ENCODE measurements at places on chromosomes 7 and 10.

DNA sequence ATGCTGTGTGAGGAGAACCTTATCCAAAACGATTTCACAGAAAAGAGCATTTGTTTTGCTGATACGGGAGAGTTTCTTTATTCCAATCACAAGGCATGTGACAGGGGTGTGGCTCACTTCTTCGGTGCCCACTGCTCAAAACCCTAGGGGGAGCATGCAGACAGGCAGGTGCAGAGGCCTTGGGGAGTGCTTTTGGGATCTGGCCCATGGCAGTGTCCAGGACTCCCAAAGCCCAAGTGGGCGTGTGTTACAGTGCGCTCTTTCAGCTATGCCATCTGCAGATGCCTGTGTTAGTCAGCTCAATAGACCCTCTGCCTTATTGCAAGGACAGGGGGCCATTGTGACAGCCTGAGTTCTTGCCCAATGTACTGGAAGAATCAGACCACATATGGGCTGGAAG is 94.8 kb downstream of the CSTF2T start:
- DNase-seq, result no peak

DNA sequence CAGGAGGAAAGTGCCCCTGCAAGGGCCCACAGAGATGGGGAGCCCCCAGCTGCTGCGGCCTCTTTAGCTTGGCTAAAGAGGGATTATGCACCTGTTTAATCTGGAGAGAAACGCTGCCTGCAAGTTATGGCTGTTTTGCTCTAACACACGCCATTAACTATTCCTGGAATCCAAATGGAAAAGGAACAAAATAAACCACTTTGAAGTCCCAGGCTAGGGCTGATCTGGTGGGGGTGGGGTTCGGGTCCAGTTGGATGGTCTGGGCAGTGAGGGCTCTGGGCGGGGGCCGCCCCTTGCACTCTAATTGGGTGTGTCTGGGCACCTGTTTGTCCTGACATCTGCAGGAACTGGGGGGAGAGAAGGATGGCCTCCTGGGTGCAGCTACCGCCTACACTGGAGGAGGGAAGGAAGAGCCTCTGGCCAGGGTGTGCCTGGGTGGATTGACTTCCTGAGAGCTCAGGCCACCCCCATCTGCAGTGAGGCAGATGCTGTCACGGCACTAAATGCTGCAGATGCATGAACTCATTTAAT is 300.6 kb downstream of the ZEB1 start:
- DNase-seq, result no peak

- no peak for DNase-seq
Measured at GRCh38 chr10:523925-524324, 165.5 kb downstream of the DIP2C start.

DNA sequence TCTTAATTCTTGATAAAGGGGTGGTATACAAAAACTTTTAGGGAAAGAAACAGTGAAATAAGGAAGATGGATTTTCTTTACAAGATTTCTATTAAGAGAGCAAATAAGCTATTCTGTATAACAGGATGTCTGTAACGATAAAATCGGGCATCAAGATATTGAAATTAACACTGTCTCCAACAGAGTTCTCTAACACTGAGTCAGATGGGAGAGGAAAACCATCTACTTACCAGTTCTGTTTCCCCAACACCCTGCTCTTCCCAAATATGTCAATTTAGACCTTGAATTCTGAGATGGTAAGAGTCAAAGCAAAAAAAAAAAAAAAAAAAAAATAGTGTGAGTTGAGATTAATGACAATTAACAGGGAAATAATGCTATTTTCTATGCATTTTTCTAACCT is 23.0 kb downstream of the SMURF1 start:
- DNase-seq, result no peak

DNA sequence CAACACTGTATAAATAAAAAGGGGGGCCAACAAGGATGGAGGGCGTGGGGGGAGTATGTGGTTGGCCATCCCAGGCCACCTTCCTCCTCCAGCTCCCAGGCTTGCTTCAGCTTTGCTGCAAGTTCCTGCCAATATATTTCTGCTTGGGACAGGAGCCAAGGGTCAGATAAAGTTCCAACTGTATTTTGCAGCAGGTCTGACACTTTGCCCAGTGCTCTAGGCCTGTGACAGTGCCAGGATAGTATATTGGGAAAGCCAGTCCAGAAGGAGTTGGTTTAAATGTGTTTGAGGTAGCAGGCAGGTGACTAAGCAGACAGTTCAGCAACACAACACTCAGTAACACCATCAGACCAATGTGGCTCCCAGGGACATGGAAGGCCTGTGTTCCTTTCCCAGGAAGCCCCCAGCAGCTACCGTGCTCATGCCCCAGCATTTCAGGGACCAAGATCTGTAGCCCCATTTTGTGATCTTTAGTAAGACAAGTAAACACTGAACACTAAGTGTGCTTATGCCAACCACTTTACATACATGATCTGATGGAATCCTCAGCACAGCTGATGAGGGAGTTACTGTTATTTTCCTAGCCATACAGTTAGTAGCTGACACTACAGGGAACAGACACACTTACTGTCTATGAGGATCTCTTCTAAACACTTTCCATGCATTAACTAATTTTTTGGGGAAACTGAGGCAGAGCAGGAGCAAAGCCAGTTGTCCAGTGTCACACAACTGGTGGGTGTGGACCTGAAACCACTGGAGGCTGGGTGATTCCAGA is 38.9 kb downstream of the DNAJB12 start:
- DNase-seq, result no peak

DNA sequence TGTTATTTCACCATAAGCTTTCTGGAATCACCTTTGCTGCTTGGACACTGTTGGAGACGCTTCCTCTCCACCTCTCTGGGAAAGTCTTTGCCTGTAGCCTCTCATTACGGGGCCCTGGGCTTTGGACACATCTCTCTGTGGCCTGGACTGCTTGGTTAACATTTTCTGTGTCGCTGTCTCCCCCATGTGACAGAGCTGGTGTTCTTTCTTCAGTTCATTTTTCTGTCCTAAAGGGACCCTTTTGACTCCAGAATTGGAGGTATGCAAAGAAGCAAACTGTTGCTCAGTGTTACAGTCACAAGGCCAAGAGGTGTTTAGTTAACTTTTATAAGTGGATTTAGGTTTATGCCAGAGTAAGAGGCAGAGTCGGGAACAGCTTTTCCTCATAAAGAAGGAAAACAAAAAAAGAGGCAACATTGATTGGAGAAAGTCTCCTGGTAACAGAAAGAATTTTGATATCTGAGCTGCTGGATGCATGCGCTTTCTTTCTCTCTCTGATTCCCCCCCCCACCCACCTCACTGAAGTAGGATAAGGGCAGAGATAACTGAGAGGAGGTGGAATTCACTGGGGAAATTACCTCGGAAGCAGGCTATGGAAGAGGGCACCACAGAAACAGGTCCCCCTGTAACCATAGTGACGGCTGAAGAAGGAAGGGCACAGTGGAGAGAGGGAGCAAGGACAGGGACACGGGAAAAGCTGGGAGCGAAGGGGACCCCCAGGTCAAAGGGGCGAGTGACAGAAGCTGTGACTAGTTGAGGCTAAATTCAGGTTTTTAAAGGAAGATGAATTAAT is 57.8 kb downstream of the LGI1 start:
- peak; percentile 25 for DNase-seq

DNA sequence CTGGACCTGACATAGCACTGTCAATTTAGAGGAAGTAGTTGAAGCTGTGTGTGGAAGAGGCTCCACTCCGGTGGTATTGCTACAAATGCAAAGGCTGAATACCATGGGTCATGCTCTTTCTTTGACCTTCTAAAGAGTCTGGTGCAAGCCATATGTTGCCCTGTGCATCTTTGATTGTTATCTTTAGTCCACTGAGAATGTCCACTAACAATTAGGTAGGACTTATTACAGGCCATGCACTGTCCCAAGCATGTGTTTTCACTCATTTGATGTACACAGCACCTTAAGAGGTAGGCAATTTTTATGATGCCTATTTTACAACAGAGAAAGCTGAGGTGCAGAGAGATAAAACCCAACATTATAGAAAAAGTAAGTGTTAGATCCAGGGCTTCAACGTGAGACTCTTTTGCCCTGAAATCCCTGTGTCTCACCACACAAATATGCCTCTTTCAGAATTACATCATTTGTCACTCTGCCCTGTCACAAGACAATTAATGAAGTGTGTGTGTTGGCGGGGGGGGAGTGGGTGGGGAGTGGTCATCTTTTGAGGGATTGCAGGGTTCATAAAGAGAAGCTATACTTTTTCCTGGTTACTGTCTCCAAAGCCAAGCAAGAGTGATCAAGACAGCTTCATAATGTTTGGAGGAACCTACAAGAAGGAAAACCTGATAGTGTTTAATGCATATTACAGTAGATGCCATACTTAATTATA is 637.6 kb upstream of the IGFBP3 start:
- DNase-seq, result no peak

DNA sequence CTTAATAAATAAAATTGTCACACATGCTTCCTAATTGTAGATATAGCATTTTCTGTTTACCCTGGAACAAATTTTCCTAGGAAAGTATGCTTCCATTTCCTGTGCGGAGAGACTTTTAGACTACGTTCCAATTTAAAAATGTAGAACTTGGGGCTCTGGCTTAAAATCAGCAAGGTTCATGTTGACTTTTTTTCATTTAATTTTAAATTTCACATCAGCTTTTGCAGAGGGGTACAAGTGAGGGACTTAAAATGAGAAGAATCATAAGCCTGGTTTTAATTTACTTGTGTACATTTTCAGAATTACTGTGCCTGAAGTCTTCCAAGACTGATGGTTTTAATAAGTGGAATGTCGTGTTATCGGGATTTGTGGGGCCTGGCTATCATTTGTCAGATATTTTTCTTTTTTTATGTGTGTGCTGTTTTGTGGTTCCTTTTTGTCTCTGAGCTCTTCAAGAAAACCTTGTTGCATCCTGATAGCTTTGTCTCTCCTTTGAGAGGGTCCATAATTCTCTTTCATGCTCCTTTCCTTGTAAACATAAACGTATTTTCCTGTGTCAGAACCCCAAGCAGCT is 8.8 kb upstream of the ATRNL1 start:
- no peak for DNase-seq

DNA sequence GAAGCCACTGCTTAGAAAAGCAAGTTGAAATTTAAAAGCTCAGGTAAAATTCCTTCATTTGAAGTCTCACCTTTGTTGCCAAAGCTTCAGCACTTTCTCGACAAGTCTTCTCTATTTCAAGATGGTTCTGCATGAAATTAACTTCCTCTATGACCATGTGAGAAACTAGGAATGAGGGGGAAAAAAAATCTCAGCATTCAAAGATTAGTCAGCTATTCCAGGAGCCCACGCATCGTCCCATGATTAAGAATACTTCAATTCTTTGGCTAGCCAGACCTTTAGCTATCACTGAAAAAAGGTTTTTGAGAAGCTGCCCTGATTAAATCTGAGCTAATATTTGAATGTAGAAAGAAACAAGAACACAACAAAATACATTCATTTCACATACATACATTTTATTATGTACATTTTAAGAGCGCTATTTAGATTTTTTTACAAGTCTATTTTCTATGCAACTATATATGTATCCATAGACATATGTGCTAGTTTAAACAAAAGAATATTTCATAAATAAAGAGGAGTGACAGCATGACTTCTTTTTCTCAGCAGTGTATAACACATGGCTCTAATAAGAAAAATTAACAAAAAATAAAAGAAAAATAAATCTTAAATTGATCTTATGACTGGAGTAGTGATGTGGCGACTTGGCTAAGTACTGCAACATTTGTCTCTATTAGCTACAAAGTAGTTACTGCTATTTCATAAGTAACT is 44.8 kb downstream of the SHTN1 start:
- DNase-seq, result no peak

DNA sequence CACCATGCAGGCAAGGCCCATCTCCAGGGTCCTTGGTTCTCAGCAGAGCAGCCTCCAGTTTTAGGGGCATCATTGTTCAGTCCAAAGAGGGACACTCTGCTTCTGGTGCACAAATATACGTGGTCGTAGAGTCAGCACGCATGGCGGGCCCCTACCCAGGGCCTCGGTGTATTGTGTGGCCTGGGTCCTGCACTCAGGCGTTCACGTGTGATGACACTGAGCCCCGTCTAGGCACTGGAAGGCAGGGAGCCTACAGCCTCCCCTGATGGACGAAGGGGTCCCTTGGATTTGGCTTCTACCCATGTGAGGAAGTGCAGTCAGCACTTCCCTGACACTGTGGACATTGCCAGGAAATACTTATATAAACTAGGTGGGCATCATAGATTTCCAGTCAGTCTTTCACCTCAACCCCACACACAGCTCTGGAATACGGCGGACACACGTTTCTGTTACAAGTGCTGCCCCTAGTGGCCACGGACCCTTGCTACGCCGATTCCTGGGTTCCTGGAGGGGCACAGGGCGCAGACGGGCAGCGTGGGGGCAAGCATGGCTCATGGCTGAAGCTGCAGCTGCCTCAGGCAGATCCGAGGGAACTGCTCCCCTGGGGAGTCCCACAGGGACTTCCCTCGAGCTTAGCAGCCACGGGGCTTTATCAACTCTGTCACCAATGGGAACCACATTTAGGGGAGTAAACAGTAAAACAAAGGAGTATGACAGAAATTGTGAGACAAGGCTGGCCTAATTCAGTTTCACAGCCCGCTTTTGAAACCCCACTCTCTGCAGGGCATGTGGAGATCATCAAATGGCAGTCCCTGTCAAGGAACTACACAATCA is 25.4 kb downstream of the AIFM2 start:
- peak; percentile 61 for DNase-seq

DNA sequence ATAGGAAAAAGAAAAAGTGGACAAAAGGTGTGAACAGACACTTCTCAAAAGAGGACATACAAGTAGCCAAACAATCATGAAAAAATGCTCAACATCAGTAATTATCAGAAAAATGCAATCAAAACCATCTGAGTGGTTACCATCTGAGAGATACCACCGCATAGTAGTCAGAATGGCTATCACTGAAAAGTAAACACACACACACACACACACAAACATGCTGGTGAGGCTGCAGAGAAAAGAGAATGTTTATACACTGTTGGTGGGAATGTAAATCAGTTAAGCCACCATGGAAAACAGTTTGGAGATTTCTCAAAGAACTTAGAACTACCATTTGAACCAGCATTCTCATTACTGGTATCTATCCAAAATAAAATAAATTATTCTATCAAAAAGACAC is 145.7 kb downstream of the CYP26A1 start:
- DNase-seq, result no peak

- DNase-seq, result peak; percentile 75
Measured at GRCh38 chr7:157003756-157004520, 6.5 kb downstream of the MNX1 start.

DNA sequence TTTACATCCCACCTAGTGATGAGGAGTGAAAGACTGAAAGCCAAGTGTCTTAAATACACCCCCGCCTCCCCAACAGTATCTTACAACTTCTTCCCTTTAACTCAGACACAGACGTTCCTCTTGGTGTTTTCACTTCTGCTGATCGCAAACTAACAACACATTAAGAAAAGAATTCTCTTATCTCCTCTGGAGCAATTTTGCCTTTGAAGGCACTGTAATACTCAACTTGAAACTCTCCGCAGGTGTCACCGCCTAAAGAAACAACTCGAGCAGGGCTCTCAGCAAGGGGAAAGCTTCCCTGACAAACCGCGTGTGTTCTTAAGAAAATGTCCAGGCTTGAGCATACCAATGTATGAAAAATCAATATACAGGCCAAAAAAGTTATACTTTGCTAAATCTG is 452 bp downstream of the SEMA3C start:
- peak; percentile 16 for DNase-seq

All from nephron progenitor cell (in vitro differentiated cells).